Upper lobe of left lung (tissue), 6 donors: ENCODE measurements at places on chromosomes 3 and 15.

DNA sequence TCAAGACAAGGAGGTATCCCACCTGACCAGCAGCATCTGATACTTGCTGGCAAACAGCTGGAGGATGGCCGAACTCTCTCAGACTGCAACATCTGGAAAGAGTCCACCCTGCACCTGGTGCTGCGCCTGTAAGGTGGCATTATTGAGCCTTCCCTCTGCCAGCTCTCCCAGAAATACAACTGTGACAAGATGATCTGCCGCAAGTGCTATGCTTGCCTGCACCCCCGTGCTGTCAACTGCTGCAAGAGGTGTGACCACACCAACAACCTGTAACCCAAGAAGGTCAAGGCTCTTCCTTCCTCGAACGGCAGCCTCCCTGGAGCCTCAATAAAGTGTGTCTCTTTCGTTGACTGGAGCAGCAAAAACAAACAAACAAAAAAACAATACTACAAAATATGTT lies 2.2 kb upstream of the SLC4A7 start:
- DNase-seq, result no peak

- DNase-seq, result no peak
Measured at GRCh38 chr15:98682992-98683701, 34.8 kb downstream of the IGF1R start.

GRCh38 chr3:184757022-184757651 lies 45.3 kb upstream of the MAGEF1 start:
- DNase-seq, result no peak

DNA sequence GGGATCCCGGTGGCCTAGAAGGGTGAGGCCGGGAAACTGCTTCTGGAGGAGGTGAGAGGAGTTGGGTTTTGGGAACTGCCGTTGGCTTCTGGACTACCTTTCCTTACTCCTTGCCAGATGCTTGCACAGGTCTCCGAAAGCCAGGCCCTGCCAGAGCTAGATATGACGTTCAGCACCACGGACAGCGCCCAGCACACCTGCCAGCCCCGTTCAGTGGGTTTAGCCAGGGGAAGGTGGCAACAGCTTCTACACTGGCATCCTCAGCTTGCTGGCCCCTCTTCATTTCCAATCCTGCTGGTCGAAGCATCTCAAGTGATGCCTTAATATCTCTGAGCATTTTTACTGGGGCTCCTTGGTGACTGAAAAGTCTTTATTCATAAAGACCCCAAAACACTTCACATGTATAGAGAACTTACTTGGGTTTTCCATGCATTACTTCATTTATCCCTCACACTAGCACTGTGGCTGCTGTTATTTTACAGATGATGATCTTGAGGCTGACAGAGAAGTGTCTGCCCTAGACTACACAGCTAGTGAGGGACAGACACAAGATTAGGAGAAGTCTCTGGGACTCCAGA lies 21.9 kb downstream of the HCN4 start:
- DNase-seq, result peak; percentile 63

GRCh38 chr3:42092006-42092405 lies 849 bp downstream of the TRAK1 start:
- no peak for DNase-seq

DNA sequence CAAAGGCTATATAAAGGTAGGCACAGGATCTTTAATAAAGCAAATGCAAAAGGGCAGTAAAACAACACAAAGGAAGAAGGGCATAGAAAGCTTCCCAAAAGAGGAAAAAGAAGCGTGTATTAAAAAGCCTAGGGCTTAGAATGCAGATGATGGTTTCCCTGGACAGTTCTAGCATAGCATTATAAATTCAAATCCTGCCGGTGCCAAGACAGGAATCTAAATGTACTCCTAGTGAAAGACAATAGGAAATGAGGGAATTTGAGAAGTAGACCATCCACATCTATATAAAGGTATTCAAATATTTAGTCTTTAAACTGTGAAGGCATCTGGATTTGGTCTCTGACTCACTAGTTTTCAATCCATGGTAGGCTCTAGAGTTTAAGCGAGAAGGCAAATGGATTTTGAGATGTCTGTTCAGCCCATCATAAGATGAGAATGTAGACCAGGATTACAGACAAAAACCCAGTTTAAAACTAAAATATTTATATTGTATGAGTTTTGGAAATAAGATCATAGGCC lies 431.8 kb downstream of the TBL1XR1 start:
- DNase-seq, result no peak

DNA sequence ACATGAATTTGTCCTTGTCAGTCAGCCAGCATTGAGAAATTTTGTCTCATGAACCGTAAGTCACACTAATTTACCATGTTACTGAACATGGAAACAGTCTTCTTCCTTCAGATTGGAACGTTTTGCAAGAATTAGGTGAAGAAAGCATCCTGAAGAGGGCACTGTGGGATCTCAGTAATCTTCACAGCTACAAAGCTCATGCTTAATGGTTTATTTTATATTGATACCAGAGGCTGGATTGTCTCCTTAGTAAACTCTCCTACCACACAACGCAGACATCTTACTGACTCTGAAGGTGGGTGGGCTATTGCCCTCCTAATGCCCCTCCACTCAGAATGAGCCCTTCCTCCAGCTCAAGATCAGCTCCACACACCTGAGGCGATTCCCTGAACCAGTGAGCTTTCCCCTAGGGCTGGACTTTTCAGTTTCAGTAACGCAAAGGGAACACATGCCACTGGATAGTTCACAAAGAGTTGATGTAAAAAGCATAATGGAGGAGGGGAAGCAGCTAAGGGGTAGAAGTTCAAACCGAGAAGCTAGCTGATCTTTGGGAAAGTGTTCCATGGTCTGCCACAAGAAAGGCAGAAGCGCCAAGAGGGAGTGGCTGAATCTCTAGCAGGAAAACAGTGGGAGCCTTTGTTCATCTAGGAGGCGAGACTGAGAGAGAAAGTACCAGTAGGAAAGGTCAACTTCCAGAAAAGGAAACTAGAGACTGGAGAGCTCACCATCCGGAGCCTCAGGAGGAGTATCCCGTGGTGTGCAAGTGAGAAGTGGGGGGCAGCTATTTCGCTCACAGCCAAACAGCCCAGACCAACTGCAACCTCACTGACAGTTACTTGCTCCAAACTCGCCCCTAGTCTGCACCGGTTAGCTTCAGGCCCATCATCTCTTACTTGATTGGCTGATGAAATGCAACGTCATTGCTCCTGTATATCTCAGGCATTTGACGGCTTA lies at the start of gene SLC9C1:
Gene SLC9C1, minus strand, starts transcription at position 849 of the 954 bp plus-strand sequence. CDS start 7,425 bp downstream, outside the sequence.
- no peak for DNase-seq

- DNase-seq, result no peak
Measured at GRCh38 chr15:100252779-100253417, 88.9 kb downstream of the ADAMTS17 start.

DNA sequence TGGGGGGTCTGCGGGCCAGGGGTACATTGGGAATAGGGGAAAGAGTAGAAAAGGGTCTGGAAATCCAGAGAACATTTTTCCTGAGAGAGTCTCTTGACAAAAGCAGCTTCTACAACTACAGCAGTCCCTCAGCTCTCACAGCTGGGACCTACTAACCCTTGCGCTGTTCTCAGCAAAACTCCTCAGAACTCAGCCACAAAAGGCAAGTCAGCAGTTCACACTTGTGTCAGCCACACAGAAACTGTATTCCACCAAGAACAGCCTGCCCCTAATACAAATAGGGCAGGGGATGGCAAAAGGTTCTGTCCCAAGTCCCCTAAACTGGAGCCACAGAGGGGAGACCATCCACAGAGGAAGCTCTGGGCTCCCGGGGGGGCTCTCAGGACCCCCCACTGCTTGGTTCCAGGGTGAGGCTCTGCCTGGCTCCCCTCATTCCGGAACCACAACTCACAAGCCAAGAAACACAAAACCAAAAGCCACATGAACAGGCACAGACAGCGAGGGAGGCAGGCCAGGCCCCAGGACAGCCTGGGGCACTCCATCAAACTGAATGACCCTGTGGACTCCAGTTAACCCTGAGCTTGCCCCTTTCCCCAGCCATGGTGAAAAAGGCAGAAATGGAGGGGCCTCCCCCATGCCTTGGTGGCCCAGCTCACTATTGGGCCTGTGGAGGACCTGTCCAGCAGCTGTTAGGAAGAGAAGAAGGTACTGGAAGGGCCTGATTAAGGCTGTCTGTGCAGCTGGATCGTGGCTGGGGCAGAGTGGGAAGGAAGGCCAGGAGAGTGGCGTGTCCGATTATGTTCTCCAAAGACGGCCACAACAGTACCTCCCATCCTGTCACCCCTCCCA lies 162.0 kb downstream of the CHSY1 start:
- no peak for DNase-seq
